PC-3 (cell line): ENCODE measurements at places on chromosomes 5 and 9. TPM values are rescaled to one million over a fixed set of nuclear protein-coding genes. Genes with fewer than 3 reads are reported as not detected.
A peak's percentile ranks its signal among the peaks of the same experiment; 100 is the strongest.

Gene GPX8
- total RNA-seq = 13.0 and 18.3 TPM in 2 replicates

Gene SLC34A3
- total RNA-seq = 1.0 and 1.5 TPM in 2 replicates

Gene CDX1
- total RNA-seq = not detected in 2 replicates

Gene SPATA31C1
- total RNA-seq = not detected in 2 replicates

Gene FAT2
- total RNA-seq = not detected in 2 replicates

Gene CYSRT1
- total RNA-seq = 0.29 and 1.3 TPM in 2 replicates

Gene FAM151B
- total RNA-seq = 1.7 and 2.3 TPM in 2 replicates

Gene TAL2
- not detected in 2 replicates for total RNA-seq

Gene SPINK7
- total RNA-seq = 0.15 TPM in 1 of 2 replicates, not detected in the other

Gene ARHGEF37
- 5.2 and 6.5 TPM in 2 replicates for total RNA-seq

- no peak overlapping the region for H3K4me3 ChIP-seq
- no peaks in the 10 kb centered on the region for H3K36me3 ChIP-seq
- DNase-seq = no peak
- H3K4me1 ChIP-seq = peaks cover 6% of the 10 kb centered on the region; the same call in 1 of the 2 replicates
These were observed 274.1 kb downstream of the SMARCA2 start for GRCh38 chr9:2289263-2289662.

- H3K4me3 ChIP-seq = no peak overlapping the region
- DNase-seq = no peak
- no peak overlapping the region for H3K27ac ChIP-seq
- no peaks in the 10 kb centered on the region for H3K36me3 ChIP-seq
These were observed 148.5 kb downstream of the KIAA0825 start for GRCh38 chr5:94469894-94470329.

DNA sequence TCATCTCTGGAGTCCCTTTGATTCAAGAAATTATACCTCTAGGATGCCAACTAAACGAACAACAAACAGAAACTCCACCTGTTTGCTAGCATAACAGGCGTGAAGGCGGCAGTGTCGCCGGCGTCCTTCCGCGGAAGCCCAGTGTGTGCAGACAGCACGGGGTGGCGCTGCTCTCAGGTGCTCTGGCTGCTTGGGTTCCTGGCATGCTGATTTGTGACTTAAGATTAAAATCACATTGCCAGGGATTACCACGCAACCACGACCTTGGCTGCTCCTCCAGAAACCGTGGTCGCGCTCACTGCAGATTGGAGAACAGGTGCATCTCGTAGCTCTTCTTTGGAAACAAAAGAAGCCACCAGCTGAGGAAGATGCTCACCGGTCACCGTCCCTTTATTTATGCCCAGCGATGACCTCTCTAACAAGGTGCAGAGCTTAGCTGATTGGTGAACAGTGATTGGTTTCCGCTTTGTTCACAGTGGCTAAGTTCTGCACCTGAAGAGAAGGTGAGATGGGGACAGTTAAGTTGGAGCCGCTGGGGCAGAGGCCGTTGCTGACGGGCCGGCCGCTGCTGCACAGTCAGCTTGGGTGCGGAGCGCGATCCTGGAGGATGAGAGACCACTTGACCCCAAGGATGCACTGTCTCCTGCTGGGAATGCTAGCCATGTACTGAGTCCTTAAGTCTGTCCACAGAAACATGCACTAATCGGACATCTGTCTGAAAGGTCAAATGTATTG, 232.3 kb downstream of the FANCC start:
- no peaks in the 10 kb centered on the region for H3K4me1 ChIP-seq
- H3K36me3 ChIP-seq = peaks cover 3% of the 10 kb centered on the region; the same call in 1 of the 2 replicates
- DNase-seq = no peak
- H3K27ac ChIP-seq = no peak overlapping the region

DNA sequence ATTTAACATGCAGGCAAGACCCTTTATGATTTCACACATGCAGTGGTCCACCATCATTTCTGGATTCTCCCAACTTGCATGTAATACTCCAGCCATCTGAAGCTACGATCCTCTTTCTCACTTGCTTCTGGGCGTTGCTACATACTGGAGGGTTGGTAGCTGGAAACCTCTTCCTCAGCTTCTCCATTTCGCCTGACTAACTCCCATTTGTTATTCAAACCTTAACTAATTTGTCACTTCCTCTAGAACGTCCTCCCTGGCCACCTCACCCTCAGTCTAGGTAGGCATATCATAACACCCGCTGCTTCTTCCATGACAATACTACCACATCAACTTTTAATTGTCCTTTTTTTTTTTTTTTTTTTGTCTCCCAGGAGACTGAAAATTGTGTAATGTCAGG, 72.6 kb upstream of the EQTN start:
- DNase-seq = no peak
- no peak overlapping the region for H3K27ac ChIP-seq
- peaks cover 13% of the 10 kb centered on the region for H3K4me1 ChIP-seq
- H3K36me3 ChIP-seq = no peaks in the 10 kb centered on the region
- H3K27me3 ChIP-seq = no peaks in the 10 kb centered on the region
- no peak overlapping the region for H3K4me3 ChIP-seq

DNA sequence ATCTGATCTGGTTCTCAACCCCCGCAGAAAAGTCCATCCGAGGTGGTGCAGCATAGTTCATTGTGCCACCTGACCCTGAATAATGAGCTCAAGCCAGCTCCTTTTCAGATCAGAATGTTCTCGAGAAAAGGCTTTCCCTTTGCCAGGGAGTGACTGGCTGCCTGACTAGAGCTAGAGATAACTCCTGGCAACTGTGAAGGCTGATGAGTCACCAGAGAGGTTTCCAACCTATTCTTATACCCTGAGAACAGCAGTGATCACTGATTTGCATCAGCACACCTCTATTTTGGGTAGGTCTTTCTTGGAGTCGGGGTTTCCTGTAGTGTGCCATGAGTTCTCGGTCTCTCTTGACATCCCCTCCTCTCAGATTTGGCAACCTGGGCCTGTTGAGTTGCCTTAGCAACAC, 127.9 kb downstream of the PIK3R1 start:
- H3K4me3 ChIP-seq = no peak overlapping the region
- DNase-seq = peak; percentile 56
- H3K36me3 ChIP-seq = no peaks in the 10 kb centered on the region
- H3K27ac ChIP-seq = no peak overlapping the region
- no peaks in the 10 kb centered on the region for H3K27me3 ChIP-seq

DNA sequence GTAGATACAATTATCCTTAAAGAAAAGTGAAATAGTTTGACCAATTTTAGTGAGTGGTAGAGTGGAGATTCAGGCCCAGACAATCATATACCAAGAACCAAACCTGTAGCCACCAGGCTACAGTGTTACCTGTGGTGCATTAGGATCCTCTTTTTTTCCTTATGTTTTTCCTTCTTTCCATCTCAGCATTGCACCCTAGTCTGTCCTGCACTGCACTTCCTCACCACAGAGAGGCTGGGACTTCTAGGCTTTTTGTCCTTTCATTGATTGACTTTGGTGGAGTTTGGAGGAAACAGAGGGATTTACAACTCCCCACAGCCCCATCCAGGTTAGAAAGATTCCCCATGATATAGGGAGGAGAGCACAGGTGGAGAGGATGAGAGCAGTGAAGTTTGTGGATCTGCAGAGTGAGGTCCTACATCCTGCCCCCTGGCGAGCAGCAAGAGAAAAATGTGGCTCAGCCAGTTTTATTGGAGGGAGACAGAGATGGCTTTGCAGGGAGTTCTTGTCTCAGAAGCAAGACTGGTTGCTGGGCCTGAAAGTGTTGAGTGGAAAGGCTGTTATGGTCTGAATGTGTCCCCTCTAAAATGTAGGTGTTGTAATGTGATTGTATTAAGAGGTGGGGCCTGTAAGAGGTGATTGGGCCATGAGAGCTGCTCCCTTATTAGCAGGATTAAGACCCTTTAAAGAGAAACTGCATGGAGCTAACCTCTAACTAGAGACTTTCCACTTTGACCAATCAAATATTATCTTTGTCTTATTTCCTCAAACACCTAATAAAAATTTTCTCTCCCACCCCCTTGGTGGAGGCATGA, 36.2 kb downstream of the KIF4B start:
- H3K27me3 ChIP-seq = no peaks in the 10 kb centered on the region
- no peaks in the 10 kb centered on the region for H3K4me1 ChIP-seq
- H3K4me3 ChIP-seq = no peak overlapping the region
- no peaks in the 10 kb centered on the region for H3K36me3 ChIP-seq
- DNase-seq = peak; percentile 31

DNA sequence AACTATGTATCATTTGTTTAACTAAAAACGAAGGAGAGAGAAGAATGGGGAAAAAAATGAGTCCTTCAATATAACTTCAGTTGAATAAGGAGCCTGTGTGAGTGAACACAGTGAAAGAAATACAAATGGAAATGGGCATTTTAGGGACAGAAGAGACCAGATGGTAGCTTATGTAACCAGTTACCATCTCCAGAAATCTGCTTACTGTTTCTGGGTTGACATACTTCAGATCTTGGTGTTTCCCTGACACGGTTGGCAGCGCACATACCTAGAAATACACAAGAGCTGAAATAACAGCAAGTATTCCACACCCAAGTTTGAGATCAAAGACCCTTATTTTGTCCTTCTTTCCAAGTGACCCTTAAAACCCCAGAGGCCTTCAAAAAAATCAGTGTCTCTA, 14.9 kb upstream of the GFRA3 start:
- H3K4me1 ChIP-seq = no peaks in the 10 kb centered on the region
- H3K27ac ChIP-seq = no peak overlapping the region
- H3K36me3 ChIP-seq = no peaks in the 10 kb centered on the region
- H3K27me3 ChIP-seq = no peaks in the 10 kb centered on the region
- H3K4me3 ChIP-seq = no peak overlapping the region
- no peak for DNase-seq

DNA sequence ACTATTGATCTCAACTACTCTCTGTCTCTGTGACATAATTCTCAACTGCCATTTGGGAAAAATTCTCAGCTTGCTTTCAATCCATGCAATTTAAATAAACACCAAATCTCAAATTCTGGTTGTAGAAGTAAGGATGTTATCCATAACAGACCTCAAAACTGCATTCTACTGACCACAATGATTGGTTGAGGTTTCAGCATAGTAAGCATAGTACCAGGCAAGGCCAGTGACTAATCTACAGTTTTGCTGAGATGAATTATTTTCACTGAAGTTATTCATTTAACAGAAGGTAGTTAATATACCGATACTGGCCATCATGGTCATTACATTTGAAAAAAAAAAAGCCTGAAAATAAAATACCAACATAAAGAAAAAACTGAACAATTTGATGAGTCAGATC, 488.0 kb upstream of the CDH18 start:
- H3K4me1 ChIP-seq = no peaks in the 10 kb centered on the region
- H3K4me3 ChIP-seq = no peak overlapping the region
- no peak for DNase-seq
- H3K27me3 ChIP-seq = no peaks in the 10 kb centered on the region

DNA sequence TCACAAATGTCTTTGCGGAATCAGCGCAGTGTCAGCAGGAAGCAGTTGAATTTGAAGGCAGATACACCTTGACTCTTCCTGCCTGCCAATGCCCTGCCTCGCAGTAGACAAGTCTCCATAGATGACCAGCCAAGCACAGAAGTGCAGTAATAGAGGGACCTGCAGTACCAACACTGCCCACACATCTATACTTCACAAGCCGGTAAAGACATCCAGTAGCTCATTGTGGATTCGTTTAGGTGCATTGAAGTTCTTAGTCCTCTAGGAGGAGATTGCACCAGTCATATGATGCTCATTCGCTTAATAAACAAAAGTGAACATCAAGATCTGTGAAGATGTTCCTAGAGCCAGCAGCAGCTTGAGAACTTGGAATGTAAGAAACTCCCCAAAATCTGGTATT, 7.1 kb upstream of the IFNA2 start:
- H3K27ac ChIP-seq = no peak overlapping the region
- peak; percentile 59 for DNase-seq

DNA sequence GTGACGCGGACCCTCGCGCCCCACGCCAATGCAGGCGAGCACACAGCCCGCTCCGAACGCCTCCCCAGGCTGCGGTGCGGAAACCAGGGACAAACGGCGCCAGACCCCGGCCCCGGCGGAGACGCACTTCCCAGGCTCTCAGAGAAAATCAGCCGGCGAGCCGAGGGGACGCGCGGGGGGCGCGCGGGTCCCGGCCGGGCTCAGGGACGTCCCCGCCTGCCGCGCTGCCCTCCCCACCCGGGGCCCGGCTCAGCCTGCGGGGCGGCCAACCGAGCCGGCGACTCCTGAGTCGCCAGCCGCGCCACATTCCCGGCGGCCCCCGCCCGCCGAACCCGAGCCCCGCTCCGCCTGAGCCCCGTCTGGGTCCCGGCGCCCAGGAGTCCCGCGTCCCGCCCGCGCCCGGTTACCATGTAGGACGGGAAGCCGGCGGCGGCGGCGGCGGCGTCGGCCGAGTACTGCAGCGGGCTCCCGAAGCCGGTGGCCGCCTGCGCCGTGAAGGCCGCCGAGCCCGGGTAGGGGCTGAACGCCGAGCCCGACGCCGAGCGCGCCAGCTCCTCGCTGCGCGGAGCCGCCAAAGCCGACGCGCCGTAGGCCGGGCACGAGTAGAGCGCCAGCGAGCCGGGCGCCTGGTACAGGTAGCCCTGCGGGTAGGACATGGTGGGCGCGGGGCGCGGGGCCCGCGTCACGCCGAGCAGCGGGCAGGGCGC, 566 bp downstream of the IRX2 start:
- no peak overlapping the region for H3K27ac ChIP-seq
- 0 out of 2 replicates have a peak, but pooled peaks cover 1% of the 10 kb centered on the region for H3K36me3 ChIP-seq
- DNase-seq = peak; percentile 23
- H3K4me3 ChIP-seq = peak overlapping the region; percentile 71
- no peaks in the 10 kb centered on the region for H3K27me3 ChIP-seq

- no peak overlapping the region for H3K27ac ChIP-seq
- H3K27me3 ChIP-seq = peaks cover 3% of the 10 kb centered on the region; the same call in 1 of the 2 replicates
- no peak for DNase-seq
- no peaks in the 10 kb centered on the region for H3K4me1 ChIP-seq
These were observed 90.1 kb downstream of the PAPPA start for GRCh38 chr9:116243708-116244107.

DNA sequence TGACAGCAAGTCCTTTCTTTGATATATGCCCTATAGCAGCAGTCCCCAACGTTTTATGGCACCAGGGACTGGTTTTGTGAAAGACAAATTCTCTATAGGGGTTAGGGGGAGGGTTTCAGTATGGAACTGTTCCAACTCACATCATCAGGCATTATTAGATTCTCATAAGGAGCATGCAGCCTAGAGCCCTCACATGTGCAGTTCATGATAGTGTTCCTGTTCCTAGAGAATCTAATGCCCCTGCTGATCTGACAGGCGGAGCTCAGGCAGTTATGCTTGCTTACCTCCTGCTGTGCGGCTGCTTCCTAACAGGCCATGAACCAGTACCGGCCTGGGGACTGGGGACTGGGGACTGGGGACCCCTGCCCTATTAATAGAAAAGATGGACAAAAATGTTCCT, 2.7 kb upstream of the RAPGEF6 start:
- no peak for DNase-seq
- H3K36me3 ChIP-seq = no peaks in the 10 kb centered on the region
- peaks cover 15% of the 10 kb centered on the region for H3K4me1 ChIP-seq

- no peaks in the 10 kb centered on the region for H3K36me3 ChIP-seq
- no peak for DNase-seq
- H3K4me3 ChIP-seq = no peak overlapping the region
- H3K27ac ChIP-seq = no peak overlapping the region
These were observed 41.8 kb upstream of the FCN2 start for GRCh38 chr9:134838651-134839454.

DNA sequence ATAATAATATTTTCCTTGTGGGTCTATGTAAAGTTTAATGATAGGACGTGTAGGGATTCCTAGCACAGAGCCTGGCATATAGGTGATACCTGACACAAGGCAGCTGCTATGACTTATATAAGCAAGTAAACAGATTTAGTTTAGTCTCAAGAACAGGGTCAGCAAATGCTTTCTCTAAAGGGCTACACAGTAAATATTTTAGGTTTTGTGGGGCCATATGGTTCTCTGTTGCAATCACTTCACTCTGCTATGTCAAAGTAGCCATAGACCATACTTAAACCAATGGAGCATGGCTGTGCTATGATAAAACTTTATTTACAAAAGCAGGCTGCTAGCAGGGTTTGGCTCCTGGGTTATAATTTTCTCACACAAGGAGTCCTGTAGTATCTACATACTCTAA, 204.8 kb upstream of the KLF4 start:
- no peak overlapping the region for H3K27ac ChIP-seq
- H3K27me3 ChIP-seq = no peaks in the 10 kb centered on the region
- no peak for DNase-seq
- H3K4me1 ChIP-seq = no peaks in the 10 kb centered on the region
